ENCODE measurements at places on chromosomes 13 and 19.
A peak's percentile ranks its signal among the peaks of the same experiment; 100 is the strongest.

DNA sequence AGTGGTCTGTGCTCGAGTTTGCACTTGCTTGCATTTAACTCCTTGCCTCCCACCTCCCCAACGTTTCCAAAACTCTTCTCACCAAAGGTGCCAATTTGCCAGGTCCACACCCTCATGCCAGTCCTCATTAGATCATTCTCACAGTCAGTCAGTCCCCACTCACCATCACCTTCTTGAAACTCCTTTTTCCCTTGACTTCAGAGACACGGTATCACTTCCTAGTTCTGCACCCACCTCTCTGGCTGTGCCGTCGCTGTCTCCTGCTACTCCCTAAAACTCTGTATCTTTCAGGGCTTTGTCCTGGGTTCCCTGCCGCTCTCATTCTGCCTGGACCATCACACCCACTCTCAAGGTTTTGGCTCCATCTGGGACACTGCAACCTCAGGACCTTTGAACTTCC lies 19.6 kb downstream of the OLFM2 start:
- no peak for DNase-seq

- DNase-seq = no peak
Measured at GRCh38 chr19:29337029-29337428, 124.1 kb upstream of the UQCRFS1 start.

GRCh38 chr19:42378225-42379215 lies 11.6 kb downstream of the CNFN start:
- no peak for DNase-seq

GRCh38 chr19:405121-405965 lies 3.6 kb downstream of the C2CD4C start:
- DNase-seq = no peak

- DNase-seq = no peak
Measured at GRCh38 chr13:48500652-48501197, 32.2 kb downstream of the RCBTB2 start.

GRCh38 chr13:94362411-94362909 lies 117.0 kb downstream of the DCT start:
- peak; percentile 28 for DNase-seq

DNA sequence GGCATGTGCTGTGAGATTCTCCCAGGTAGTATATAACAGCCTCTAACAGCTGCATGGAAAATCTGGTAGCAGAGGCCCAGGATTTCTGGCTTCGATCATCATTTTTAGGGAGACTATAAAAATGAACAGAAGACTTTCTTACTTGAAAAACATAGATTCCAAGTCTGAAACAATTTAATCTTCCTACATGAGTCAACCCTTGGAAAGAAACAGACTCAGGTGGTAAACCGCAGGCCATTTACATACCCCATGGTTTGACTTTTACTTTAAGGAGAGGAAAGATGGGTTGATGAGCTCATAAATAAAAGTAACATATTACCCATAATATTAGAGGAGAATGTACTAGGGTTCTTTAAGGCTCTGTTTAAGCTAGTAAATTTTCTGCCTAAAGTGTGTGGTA lies 121.6 kb downstream of the CYSLTR2 start:
- DNase-seq = no peak

DNA sequence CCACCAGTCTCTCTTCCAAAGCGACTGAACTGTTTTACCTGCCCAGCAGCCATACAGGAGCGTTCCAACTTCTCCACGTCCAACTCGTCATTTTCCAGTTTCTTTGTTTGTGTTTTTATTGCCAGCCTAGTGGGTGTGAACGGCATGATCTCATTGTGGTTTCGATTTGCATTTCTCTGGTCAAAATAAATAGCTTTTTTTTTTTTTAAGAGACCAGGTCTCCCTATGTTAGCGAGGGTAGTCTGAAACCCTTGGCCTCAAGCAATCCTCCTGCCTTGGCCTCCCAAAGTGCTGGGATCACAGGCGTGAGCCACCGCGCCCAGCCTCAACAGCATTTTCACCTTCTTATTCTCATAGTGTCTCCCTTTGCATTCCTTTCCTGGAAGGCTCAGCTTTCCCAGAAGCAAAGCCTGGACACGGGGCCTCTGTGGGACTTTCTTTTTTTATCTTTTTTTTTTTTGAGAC lies 4.2 kb upstream of the JSRP1 start:
- no peak for DNase-seq

- no peak for DNase-seq
Measured at GRCh38 chr13:83709426-83710132, 172.7 kb downstream of the SLITRK1 start.

GRCh38 chr19:743168-743687 lies 7.7 kb upstream of the MISP start:
- DNase-seq = no peak

- no peak for DNase-seq
Measured at GRCh38 chr13:51767100-51767499, 36.9 kb downstream of the DHRS12 start.
